ENCODE measurements at places on chromosomes 3 and 15.

- DNase-seq: no peak
Observed at GRCh38 chr3:12902181-12902999, 61.0 kb upstream of the RPL32 start.

GRCh38 chr15:82692171-82692570 lies 17.5 kb downstream of the AP3B2 start:
- no peak for DNase-seq

DNA sequence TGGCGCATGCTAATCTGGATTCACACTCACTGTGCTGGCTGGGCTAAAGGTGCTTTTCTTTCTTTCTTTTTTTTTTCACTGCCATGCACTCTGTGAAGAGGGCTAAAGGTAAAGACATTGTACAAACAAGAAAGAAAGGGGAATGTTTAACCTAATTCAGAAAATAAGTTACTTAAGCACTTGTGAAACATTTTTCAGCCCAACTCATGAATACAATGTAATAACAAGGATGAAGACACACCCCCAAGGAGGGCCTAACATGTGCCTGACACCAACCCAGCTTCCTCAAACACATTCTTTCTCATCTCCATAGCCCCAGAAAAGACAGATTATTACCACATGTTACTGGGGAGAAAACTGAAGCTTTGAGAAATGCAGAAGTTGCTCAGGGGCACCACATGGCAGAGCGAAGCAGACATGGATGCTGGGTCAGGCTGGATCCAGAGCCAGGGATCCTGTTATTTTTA lies 5.7 kb downstream of the STIMATE start:
- peak; percentile 69 for DNase-seq

GRCh38 chr3:27888562-27888961 lies 166.4 kb upstream of the EOMES start:
- DNase-seq: peak; percentile 1

- no peak for DNase-seq
Observed at GRCh38 chr3:122077293-122078234, 22.4 kb downstream of the CD86 start.

DNA sequence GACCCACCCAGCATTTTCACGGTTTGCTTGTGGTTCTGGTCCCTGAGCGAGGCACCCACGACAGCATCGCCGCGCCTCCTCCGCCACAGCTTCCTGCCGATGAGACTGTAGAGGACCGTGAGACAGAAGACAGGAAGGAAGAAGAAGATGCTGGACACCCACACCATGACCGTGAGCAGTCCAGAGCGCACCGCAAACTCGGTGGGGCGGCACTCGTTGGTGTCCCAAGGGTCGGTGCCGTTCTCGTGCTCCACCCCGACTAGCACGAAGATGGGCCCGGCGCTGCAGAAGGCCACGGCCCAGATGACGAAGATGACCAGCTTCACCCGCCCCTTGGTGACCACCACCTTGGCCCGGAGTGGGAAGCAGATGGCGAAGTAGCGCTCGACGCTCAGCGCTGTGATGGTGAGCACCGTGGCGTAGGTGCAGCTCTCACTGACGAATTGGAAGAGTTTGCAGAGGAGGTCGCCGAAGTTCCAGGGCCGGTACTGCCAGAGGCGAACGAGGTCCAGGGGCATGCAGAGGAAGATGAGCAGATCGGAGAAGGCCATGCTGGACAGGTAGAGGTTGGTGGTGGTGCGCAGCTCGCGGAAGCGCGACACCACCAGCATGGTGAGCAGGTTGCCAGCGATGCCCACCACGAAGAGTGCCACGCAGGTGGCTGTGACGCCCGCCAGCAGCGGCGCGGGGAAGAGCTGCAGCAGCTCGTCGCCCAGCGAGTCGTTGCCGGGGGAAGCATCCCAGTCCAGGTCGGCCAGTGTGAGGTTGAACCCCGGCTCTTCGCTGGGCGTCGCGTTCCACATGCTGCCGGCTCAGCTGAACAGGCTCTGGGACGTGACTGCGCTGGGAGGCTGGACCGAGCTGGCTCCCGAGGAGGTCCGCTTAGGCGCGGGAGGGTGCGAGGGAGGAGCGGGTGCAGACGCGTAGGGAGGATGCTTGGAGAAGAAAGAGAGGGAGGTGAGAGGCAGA lies at the start of gene GHSR:
TSS of gene GHSR (minus strand) at position 846 of the 969 bp plus-strand sequence. CDS start at position 803, 43 bp downstream.
- DNase-seq: no peak

DNA sequence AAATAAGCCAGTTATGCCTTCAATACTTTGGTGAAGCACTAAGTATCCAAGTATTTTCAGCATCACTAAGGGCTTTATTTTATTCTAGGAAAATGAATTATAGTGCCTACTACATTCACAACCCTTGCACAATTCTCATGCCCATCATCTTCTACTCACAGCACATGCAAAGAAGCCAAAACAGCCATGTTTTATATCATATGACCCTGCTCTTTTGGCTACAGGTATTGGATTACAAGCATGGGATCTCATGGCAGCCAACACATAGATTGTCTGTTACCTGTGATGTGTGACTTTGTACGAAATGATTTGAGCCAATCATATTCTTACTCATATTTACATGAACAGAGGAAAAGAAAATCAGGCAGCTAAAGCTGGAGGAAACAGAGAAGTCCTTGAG lies 38.6 kb downstream of the STT3B start:
- DNase-seq: no peak

DNA sequence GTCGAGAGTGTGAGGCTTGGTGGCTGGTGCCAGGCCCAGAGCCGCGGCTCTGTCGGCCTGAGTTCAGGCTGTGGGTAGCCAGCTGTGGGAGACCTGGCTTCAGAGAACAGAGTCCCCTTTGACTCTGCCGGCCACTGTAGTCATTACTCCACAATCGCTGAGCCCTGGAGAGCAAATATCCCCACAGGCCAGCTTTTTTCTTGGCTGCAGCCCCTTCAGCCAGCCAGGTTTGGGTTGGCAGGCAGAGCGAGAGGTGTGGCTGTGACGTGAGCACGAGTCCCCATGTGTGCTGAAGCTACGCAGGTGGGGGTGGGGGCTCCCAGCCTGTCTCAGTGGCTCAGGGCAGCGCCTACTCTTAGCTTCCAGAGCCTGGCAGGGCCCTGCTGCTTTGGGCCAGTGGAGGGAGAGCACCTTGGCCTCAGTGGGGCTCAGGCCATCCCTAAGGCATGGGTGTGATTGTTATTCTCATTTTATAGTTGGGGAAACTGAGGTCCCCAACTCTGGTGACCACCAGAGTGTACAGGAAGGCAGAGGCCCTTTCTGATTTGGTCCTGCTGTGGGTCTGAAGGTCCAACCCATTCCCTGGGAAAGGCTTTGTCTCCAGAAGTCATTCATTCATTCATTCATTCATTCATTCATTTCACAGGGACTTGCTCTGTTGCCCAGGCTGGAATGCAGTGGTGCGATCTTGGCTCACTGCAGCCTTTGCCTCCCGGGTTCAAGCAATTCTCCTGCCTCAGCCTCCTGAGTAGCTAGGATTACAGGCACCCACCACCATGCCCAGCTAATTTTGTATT lies 45.7 kb upstream of the LCTL start:
- DNase-seq: no peak

- DNase-seq: peak; percentile 84
Observed at GRCh38 chr3:143480344-143480743, 360.8 kb downstream of the CHST2 start.

DNA sequence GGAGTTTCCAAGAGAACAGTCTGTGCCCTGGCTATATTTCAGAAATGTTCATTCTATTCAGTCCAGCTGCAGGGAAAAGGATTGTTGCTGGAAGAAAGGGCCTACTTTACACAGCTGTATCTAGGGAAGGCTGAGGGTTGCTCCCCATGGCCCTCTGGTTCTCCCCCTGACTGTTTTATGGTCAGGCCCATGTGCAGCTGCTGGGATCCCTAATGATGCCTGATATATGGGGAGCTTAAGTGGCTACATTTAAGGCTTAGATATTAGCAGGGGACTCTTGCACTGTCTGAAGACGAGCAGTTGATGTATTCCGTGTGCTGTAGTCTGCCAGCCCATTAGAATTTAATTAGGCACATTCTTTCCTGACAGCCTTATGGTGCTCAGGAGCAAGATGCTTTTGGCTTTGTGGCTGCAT lies 72.0 kb downstream of the FAM43A start:
- no peak for DNase-seq

GRCh38 chr3:59065240-59065639 lies 15.4 kb upstream of the CFAP20DC start:
- DNase-seq: no peak

- no peak for DNase-seq
Observed at GRCh38 chr3:48410205-48411040, 19.5 kb downstream of the PLXNB1 start.

DNA sequence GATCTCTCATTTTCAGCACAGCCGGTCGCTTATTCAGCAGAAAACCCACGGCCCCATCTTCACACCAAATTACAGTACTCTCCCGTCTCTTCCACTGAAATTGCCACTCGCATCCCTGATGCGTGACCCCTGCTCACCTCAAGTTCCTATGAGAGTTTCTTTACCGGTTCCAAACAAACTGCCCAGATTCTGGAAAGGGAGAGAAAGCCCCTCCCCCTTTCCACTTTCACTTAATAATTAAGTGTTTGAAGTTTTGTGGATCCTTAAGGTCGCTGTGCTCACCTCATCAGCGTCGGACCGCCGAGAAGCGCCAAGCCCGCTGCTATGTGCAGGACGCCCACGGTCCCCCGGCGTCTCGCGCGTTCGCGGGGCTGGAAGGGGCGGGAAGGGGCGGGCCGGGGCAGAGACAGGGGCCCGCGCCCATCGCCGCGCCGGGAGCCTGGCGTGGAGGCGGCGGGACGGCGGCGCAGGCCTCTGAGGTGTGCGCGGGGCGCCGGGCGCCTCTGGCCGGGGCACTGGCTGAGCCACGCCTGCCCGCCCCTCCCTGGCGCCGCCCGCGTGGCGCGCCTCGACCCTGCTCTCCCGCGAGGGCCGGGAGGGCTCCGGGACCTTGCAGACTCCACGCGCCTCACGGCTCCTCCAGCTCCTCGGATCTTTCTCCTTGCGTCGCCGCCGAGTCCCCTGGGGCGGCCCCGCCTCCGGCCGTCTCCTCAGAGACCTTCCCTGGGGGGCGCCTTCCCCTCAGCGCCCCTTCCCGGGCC lies at the start of gene GPR156:
TSS of gene GPR156 (minus strand) at position 476 of the 761 bp plus-strand sequence. CDS start 41,124 bp downstream, outside the sequence.
- DNase-seq: no peak

DNA sequence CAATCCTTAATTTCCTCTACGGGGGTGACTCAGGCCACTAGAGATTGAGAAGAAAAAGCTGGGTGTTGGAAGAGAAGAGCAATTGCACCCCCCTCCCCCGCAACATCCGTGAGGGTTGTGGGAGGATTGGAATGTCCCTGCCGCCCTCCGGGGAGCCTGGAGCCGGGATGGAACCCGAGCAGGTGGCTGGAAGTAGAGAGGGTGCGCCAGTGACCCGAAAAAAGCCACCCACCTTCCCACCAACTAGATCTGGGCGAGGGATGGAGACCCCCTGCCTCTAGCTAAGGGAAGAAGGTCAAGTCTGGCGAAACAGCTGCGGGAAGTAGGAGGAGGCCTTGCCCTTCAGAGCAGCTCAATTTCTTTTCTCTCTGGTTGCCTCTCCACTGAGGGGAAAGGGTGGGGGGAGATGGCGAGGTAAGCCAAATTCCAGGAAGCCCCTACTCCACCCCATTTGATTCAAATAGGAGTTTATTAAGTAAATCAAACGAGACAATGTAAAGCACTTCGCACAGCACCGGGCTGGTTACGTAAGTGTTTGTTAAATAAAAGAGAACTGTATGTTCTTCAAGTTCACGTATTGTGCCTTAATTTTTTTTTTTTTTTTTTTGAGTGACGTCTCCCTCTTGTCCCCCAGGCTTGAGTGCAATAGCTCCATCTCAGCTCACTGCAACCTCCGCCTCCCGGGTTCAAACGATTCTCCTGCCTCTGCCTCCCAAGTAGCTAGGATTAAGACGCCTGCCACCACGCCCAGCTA lies 1.1 kb upstream of the WWTR1 start:
- DNase-seq: peak; percentile 54

DNA sequence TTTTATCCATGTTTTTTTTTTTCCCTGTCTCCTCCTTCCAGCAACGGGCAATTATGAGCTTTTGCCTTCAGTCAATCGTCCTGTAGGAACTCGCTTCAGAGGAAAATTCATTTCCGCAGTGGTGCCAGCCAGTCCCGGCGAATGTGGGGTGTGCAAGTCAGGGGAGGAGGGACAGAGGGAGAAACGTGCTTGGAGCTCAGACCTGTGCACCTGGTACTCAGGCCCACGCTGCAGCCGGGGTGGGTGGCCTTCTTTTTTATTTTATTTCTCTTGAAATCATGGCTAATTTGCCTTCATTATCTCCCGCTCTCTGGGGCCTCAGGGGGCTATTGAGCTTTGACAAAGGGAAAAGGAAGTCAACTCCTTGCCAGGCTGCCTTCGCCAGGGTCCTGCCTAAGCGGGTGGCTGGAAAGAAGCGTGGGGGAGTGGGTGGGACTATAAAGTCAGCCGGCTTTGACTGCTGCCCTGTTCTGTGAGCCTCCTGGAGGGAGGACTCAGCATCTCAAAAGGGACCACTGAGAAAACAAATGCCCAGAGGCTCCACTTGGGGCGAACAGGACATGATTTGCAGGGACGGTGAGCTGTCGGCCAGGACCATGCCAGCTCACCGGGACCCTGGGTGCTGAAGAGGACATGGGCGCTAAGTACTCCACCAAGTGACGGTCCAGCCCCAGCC lies 5.5 kb downstream of the GRIP2 start:
- no peak for DNase-seq

GRCh38 chr15:58931987-58932588 lies 1.4 kb downstream of the SLTM start:
- DNase-seq: peak; percentile 60

GRCh38 chr3:125108833-125109535 lies 53.2 kb upstream of the HEG1 start:
- DNase-seq: no peak

- no peak for DNase-seq
Observed at GRCh38 chr3:50300681-50301254, 1.6 kb upstream of the HYAL3 start.

DNA sequence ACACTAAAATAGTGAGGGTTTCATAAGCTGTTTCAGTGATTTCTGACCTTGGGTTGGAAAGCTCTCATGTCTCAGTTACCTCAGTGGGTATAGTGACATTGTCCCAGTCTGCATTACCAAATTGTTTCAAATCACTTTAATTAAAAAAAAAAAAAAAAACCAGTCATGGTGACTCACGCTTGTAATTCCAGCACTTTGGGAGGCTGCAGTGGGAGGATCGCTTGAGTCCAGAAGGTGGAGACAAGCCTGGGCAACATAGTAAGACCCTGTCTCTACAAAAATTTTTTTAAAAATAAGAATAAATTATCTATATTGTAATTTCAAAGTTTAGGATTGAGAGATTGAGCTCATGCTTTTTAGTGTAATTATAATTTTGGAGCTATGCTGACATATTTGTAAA lies 78.0 kb downstream of the MBNL1 start:
- peak; percentile 28 for DNase-seq

GRCh38 chr3:127751163-127751621 lies 71.1 kb downstream of the MGLL start:
- no peak for DNase-seq

- no peak for DNase-seq
Observed at GRCh38 chr3:32379831-32380500, 11.7 kb upstream of the CMTM7 start.

DNA sequence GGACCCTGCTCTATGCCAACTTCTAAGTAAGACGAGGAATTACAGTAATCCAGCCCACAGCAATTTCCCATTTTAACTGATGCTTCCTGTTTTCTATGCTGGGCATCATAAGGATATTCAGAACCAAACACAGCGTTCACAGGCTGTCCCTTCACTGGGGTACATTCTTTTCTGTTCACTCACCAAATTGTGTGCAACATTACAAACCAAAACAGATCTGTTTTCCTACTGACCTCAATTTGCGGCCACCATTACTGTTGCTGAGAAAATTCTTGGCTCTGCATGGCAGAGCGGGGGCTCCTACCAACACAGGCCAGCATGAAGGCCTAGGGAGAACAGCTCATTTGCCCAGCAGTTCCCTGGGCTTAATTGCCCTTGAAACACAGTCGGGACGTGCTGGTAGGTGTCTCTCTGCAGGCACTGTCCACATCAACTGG lies 76.5 kb downstream of the MYO1E start:
- peak; percentile 97 for DNase-seq

Data from fibroblast of mammary gland (primary cell).